Activated naive CD8-positive, alpha-beta T cell treated with anti-CD3 and anti-CD28 coated beads, Interleukin-2, amount 50 U/mL, for 16 hours (primary cell): ENCODE measurements at places on chromosomes 7 and 10.

- no peak for DNase-seq
Measured at GRCh38 chr10:121157998-121158397, 306.8 kb downstream of the WDR11 start.

GRCh38 chr10:77104459-77104980 is 533.1 kb downstream of the KCNMA1 start:
- no peak for DNase-seq

DNA sequence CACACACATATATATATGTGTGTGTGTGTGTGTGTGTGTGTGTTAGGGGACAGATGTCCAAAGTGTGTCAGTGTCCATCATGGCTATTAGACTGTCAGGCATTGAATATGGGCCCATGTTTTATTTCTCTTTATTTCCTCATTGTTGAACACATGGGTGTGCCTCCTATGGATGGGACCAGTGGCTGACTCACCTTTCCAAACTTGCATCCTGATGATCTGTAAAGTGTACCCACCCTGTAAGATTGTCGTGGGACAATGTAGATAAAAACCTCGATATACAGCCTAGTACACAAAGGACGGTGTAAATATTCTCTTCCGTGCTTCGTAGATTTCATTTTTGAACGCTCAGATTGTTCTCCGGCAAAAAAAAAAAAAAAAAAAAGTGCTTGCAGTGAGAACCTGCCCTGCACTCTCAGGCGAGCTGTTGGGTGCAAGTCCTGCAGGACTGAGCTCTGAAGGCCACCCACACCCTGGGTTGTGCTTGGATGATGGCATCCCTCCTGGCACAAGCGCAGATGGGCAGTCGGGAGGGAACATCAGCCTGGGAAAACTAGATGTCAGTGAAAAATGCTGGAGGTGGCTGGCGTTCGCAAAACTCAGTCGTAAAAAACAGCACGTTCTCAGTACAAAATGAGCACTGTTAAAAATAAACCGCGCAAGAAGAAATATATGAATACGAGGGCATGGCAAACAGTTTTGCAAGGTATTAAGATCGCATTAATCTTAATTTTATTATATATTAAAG is 166.9 kb downstream of the CUX1 start:
- no peak for DNase-seq

DNA sequence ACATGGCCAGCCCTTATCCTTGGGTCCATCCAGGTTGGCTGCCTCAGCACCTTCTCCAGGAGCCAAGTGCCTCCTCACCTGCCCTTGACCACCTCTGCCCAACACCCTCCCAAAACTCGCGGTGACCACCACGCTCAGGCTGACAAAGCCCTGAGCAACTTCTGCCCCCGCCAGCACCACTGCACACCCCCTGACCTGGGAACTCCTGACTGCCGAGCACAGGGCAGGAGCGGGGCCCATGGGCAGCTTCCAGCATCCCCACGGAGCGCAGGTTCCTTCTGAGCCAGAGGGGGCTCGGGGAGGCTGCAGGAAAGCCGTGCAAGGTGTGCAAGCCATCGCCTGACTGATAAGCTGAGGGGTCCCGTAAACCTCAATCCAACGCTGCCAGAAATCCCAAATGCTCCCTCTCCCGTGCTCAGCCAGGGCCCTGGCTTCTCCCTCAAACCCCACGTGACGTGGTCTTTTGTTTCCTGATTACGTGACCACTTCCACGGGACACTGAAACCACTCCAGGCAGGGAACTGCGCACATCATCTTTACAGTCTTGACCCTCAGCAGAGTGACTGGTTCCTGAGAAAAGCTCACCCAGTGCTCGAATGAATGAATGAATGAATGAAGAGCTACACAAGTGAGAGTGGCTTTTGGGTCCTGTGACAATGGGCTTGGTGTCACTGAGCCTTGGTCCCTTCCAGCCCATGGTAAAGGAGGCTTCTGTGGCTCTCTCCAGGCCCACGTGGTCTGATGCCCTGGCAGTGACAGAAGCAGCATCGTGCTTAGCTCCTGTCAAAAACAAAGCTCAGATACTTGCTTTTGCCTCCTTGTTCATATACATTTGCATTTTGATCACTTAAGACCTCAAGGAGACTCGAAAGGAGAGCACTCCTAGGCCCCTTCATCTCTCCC is 249.8 kb upstream of the PPP2R2D start:
- no peak for DNase-seq

DNA sequence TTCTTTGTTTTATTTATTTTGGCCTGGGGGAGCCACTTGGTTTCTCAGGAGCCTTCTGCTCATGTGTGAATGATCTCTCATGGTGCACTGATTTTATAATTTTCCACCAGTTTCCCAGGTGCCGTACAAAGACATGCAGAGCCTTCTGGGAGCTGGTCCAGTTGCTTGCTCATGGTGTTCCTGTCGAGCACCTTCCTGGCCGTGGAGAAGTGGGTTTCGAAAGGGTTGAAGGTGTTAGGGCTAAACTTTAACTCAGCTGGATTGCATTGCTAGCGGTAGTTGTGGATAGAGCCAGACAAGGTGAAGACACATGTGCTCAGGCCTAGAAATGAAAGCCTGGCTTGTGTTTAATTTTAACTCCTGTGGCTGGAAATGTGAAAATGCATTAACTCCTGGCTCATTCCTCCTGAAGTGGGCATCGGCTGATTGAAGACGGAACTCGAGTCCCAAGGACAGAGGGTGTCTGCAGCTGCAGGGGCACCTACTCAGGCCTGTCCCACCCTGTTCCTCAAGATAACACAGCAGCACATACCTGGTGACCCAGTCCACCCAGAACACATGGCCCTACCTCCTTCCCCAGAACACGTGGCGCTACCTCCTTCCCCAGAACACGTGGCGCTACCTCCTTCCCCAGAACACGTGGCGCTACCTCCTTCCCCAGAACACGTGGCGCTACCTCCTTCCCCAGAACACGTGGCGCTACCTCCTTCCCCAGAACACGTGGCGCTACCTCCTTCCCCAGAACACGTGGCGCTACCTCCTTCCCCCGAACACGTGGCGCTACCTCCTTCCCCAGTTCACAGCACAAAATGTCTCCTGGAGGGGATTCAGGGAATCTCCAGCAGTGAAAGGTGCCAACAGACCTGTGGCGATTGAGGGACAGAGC is 133.2 kb downstream of the WDR37 start:
- no peak for DNase-seq

DNA sequence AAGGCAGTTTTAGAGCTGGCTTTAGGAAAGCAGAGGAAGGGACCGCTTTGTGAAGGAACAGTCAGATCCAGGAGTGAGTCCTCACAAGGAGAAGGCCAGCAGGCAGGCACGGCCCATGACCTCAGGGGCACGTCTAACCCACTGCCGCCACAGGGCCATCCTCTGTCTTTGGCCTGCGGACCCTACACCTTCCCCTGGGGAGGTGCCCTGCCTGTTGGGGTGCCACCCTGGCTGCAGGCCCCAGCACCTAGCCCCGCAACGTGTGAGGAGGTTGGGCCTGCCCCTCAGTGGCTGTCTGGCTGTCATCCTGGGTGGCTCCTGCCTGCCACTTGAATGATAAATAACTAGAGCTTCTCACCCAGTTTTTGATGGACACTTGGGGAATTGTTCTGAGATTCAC is 31.0 kb upstream of the TRIM8 start:
- no peak for DNase-seq

DNA sequence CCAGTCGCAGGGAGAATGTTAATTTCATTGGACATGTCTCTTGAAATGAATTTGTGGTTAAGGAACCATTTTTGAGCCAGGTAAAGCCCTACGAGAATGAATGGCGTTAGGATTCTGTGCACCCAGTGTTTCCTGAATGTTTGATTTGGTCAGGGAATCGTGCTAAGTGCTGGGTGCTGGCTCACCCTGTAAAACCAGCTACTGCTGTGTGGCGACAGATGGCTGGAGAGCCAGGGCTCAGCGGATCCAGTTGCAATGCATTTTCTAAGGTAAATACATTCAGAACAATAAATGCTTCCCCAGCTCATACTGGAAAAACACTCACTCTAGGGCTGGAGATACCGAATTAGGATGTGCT is 355.5 kb downstream of the GLRX3 start:
- no peak for DNase-seq

GRCh38 chr7:98242934-98243333 is 9.1 kb downstream of the TECPR1 start:
- DNase-seq: no peak

DNA sequence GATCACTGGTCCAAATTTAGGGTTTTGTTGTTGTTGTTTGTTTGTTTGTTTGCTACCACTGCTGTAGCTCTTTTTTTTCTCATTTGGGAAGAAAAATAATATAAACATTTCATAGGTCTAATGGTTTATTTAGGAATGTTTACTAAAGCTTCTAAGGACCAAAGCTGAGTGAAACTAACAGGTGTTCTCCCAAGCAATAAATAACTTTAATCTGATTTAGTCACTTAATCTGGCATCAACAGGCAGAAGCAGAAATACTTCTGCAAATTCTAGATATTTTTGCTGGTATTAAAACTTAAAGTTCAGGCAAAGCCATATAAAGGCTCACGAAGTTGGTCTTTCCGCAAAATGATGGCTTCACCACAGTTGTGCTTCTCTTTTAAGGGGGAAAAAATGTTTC is 144.5 kb upstream of the YAE1 start:
- DNase-seq: no peak

DNA sequence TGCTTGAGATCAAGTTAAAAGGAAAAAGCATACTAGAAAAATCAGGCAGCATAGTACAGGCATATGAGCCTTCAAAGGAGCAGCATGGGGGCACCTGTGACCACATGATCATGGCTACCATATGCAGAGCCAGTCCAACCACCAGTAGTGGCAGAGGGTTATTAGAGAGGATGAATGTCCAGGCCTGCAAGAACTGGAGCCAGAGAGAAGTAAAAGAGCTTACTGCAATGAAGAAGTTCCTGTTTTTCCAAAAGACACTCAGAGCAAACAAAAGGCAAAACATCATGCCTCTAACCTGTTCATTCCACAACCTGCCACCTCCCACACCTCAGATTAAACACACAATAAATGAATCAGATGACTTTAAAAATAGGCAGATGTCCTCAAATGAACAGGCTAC is 99.6 kb upstream of the NAMPT start:
- no peak for DNase-seq

DNA sequence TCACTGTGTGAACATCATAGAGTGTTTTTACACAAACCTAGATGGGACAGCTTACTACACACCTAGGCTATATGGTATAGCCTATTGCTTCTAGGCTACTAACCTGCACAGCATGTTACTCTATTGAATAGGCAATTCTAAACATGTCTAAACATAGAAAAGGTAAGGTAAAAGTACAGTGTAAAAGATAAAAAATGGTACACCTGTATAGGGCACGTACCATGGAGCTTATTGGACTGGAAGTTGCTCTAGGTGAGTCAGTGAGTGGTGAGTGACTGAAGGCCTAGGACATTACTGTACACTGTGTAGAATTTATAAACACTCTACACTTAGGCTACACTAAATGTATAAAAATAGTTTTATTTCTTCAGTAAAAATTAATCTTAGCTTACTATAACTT is 182.0 kb upstream of the THSD7A start:
- no peak for DNase-seq

GRCh38 chr10:73060738-73061635 is 35.7 kb downstream of the P4HA1 start:
- no peak for DNase-seq

- no peak for DNase-seq
Measured at GRCh38 chr7:48426966-48427555, 255.8 kb downstream of the ABCA13 start.
